LHCN-M2 (cell line): ENCODE measurements at places on chromosomes 6 and 20. TPM values are rescaled to one million over a fixed set of nuclear protein-coding genes. Genes with fewer than 3 reads are reported as not detected.

DNA sequence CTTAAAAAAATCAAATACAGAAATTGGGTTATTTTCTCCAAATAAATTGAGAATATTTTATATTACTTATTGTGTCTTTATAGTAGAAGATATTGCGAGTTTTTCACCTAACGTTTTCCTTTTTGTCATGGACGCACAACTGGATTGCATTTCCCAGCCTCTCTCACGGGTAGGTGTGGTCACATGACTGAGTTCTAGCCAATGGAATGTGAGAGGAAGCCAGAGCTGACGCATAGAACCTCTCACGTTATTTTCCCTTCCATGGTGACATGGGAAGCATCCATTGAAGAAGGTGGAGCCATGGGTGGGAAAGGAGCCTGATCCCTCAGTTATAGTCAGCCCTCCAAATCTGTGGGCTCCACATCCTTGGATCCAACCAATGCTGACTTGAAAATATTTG, 155.9 kb upstream of the UST start:
- DNase-seq, result no peak

Gene CCR6
- not detected in 2 replicates for total RNA-seq

DNA sequence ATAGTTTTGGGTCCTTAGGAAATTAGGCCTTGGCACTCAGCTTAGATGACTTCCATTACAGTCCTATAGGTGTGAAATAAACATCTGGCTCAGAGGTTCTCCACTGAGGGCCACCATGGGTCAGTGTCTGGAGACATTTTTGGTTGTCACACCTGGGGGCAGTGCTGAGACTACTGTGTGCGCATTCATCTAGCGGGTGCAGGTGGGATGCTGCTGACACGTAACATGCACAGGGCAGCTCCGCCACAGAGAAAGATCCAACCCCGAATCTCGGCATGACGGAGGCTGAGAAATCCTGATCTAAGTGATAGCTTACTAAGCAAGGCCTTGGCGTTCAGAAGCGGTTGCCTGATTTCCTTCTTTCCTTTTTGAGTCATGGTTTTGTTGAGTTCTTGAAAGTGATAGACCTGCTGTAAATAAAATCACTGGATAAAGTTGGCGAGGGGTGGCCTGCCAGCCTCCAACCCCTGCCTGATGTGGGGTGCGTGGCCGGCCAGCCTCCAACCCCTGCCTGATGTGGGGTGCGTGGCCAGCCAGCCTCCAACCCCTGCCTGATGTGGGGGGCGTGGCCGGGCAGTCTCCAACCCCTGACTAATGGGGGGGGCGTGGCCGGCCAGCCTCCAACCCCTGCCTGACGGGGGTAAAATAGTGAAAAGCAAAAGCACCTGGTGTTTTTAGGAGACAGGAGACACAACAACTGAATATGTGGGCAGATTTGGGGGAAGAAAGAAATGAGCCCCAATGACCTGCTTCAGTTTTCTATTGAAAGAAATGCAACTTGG, 158.1 kb downstream of the CDH26 start:
- no peak for DNase-seq

Gene ECT2L
- not detected in 2 replicates for total RNA-seq

Gene BTN1A1
- total RNA-seq, result not detected in 2 replicates

DNA sequence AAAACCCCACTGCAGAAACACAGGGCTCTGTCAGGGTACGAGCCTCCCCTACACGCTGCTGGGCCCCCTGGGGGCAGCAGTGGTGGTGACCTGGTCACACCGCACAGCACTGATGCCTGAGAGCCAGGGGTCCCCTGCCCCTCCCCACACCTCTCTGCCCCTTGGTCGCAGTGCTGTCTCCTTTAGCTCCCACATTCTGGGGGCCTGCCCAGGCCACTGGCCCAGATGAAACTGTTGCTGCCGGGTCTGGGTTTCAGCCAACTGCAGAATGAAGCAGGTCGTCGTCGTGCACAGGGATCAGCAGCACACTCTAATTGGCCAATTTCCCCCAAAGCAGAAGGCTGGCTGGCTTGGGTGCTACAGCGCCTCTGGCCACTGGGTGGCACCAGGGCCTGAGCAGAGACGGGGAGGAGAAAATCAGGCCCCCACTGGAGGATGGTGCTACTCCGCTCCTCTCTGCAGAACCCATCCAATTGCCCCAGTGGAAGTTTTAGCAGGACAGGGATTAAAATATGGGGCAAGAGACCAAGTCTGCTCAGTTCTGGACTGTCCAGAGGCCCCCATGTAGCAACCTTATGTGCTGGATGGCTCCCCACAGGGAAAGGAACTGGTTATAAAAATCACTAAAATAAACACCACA, 26.1 kb downstream of the DIDO1 start:
- DNase-seq, result peak; percentile 50

Gene RNF144B
- 0.13 and 0.80 TPM in 2 replicates for total RNA-seq

- DNase-seq, result no peak
These were observed 16.6 kb downstream of the CYP24A1 start for GRCh38 chr20:54156981-54157835.

GRCh38 chr20:19121463-19121862, 91.0 kb upstream of the SLC24A3 start:
- no peak for DNase-seq

DNA sequence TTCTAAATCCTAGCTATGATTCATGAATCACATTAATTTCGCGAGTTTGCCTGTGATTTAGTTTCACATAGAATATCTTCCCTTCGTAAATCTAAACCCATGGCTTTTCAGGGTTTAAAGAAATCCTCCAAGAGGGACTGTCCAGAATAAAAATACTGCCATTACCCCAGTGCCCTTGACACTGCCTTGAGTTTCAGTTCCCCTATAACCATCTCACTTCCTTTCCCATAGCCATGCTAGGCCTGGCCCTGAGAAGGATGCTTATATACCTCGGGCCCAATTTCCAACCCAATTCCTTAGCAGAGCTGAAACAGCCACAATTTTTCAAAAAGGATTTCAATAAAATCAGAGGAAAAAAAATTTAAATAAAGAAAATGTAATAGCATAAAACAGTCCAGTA, 697.3 kb downstream of the FRK start:
- DNase-seq, result no peak

DNA sequence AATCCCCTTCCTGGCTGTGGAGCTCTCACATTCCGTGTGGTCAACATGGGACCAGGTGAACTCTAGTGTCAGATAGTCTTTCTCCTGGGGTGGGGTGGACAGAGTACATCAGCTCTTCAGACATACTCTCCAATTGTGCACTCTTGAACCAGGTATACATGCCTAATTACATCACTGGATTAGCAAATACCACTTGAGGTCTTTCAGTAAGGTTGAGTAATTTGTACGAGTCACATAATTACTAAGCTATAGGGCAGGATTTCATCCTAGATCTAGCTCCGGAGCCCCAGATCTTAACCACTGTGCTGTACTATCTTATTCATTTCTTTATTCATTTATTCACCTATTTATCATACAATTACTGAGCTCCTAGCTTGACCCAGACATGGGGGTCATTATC, 821.3 kb downstream of the TFAP2A start:
- DNase-seq, result no peak

- peak; percentile 94 for DNase-seq
These were observed 38.5 kb upstream of the AHI1 start for GRCh38 chr6:135535989-135536414.

- no peak for DNase-seq
These were observed 146.9 kb downstream of the FOXC1 start for GRCh38 chr6:1756472-1757129.

GRCh38 chr6:56849896-56850295, 105.0 kb upstream of the BEND6 start:
- peak; percentile 69 for DNase-seq

Gene ITPR3
- total RNA-seq, result 48.6 and 50.1 TPM in 2 replicates

Gene UBD
- not detected in 2 replicates for total RNA-seq

DNA sequence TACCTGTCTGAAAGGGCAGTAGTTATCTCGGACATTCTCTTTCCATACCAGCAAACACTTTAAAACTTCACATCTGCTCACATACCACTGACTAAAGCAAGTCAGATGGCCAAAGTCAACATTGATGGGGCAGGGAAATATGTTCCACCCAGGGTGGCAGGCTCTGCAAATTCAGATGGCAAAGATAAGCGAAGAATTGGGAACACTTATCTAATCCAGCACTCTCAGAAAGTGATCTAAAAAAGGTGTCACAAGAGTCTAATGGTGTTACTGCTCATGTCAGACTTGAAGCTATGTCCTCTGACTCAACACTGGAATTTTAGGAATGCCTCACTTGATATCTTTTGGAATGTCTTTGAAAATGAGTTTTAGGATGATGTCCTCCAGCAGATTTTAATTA, 1086.2 kb downstream of the KIF16B start:
- DNase-seq, result no peak

GRCh38 chr6:160933256-160933655, 58.3 kb upstream of the MAP3K4 start:
- DNase-seq, result no peak

- DNase-seq, result no peak
These were observed 169.4 kb downstream of the EYS start for GRCh38 chr6:65537600-65537999.

DNA sequence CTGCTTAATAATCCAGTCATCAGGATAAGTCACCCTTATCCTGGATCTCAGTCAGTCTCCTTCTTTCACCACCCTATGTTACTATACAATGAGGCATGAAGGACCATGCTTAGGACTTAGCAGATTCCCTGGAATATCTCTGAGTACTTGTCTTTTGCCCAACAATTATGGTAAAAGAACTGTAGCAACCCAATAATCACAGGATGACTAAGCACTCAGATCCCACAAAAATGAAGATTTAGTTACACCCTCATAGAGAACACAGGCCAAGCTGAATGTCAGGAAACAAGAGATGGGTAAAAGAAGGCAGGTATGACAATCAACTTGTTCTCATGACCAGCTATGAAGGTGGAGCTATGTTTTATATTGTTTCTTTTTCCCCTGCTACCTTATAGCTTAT, 91.4 kb downstream of the EDN1 start:
- peak; percentile 74 for DNase-seq

- no peak for DNase-seq
These were observed 333.2 kb upstream of the PLCB4 start for GRCh38 chr20:8735674-8736073.

GRCh38 chr6:77097940-77098339, 365.4 kb downstream of the HTR1B start:
- no peak for DNase-seq

GRCh38 chr6:99364026-99364425, 14.6 kb upstream of the FAXC start:
- no peak for DNase-seq

DNA sequence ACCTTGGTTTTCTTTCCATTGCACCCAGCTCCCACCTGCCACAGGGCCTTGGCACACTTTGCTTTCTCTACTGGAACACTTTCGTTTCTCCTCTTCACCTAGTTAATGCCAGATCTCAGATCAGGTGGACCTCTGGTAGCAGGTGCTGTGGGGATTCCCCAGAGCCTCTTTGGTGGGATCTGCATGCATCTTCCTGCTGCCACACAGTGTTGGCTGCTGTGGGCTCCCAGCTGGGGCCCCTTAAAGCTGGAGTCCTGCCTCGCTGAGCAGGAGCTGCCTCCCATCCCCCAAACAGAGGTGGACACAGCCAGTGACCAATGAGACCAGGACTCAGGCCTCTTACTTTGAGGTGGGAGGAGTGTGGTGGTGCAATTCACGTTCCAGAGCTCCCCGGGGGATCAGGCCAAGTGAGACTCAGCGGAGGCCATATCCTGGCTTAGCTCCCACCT, 28.4 kb downstream of the CEBPB start:
- DNase-seq, result no peak

DNA sequence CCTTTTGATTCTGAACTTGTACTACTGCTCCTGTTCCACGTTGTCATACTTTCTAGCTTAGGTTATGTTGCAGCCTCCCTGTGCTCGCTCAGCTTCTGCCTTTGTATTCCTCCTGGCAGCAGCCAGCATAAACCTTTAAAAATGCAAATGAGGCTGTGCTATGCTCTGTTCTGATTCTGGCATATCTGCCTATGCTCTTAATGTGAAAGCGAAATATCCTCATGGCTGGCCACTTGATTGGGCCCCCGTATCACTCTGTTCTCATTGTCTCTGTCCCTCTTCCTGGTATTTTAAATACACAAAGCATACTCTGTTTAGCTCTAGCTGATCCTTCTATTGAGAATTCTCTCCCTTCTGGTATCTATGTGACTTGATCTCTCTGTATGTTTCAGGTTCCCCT, 139.0 kb downstream of the JARID2 start:
- no peak for DNase-seq

DNA sequence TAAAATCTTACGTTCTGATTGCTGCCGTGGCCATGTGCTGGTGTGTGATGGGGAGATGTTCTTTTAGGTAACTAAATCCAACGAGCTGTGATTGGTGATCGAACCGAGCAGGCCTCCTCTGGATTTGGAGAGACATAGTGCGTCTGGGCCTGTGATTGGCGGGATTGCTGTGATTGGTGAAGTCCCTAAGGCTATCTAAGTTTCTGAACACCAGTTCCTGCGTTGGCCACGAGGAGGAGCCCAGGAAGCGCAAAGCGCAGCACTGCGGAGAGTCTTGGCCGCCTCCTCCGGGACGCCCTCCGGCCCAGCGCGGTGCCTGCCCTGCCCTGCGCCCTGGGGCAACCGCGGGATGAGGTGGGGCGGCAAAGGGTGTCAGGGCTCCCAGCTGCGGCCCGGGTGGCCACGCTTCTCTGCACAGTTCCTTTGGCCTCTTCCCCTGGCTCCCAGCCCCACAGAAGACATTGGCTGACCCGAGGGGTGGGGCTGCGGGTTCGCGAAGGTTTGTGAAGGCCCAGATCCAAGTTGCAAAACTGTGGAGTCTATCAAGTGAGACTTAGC, 33.0 kb downstream of the HNF4A start:
- peak; percentile 75 for DNase-seq

GRCh38 chr6:21220271-21220987, 373.1 kb upstream of the SOX4 start:
- no peak for DNase-seq

Gene HAO1
- not detected in 2 replicates for total RNA-seq

Gene OPN5
- total RNA-seq, result not detected in 2 replicates

Gene RHAG
- not detected in 2 replicates for total RNA-seq

GRCh38 chr6:44078827-44079671, 48.2 kb downstream of the MRPL14 start:
- peak; percentile 64 for DNase-seq

DNA sequence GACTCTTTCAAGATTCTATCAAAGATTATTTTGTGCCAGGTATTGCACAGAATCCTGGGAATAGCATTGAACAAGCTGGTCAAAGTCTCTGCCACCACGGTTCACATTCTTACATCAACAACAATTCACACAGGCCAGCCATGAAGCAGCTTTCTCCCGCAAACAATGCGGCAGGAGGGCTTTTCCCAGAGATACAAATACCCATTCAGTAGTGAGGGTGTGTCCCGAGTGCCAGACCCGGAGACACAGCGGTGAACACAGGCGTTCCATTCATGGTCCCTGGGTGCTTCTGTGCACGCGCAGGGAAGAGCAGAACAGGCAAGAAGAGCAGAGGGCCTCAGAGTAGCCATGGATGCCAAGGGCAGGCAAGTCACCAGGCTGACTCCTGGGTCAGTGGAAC, 83.3 kb upstream of the PDE10A start:
- DNase-seq, result no peak

Gene PNPLA1
- not detected in 2 replicates for total RNA-seq

Gene MEI4
- not detected in 2 replicates for total RNA-seq

GRCh38 chr6:153673225-153673624, 365.8 kb upstream of the OPRM1 start:
- no peak for DNase-seq
